Thoracic aorta (tissue), 2 donors: ENCODE measurements at places on chromosomes 3 and 15. TPM values are rescaled to one million over a fixed set of nuclear protein-coding genes. Genes with fewer than 3 reads are reported as not detected.

GRCh38 chr3:60469481-60469880 lies 781.8 kb downstream of the FHIT start:
- no peak for DNase-seq

DNA sequence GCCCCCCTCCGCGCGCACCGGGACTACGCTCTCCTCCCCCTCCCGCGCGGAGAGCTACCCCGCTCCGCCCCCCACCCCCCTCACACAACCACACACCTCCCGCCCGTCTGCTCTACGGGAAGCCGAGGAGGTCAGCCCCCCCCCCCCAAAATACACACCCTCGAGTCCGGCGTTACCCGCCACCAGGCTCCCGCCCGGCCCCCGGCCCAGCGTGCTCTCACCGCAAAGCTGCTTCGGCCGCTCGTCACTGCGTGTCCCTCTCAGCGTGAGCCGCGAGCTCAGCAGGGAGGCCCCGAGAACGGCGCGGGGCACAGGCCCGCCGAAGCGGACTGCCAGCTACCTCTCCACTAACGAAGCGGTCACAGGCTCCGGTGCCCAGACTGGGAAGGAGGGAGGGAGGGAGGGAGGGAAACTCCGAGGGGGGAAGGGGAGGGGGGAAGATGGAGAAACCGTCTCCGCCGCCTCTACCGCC lies 252 bp downstream of the SIN3A start:
- no peak for DNase-seq

GRCh38 chr3:187798126-187798525 lies 52.9 kb upstream of the BCL6 start:
- no peak for DNase-seq

- DNase-seq = no peak
Measured at GRCh38 chr3:98890181-98890835, 11.2 kb downstream of the DCBLD2 start.

DNA sequence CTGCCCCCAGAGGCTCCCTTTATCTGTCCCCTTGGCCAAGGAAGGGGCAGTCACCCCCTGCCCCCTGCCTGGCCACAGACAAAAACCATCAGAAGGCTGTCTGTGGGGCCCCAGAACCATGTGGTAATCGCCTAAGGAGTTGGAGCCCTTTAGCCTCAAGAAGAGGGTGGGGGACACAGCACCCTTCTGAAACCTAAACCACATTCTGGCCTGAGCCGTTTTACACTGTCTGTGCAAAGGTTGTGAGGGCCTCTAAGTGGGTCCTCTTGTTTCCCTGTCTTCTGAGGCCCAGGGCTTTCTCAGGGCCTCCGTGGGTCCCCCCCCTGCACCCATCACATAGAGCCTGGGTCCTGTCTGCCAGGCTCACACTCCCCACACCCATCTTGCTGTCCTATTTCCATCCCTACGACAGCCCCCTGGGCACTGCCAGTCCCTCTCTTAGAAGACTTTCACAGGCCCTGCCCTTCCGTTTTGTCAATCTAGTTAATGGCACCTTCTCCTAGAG lies 17.9 kb upstream of the RPUSD3 start:
- no peak for DNase-seq

GRCh38 chr3:84601303-84601702 lies 357.5 kb upstream of the CADM2 start:
- DNase-seq = no peak

GRCh38 chr15:27179789-27180188 lies 208.8 kb downstream of the GABRG3 start:
- DNase-seq = no peak

The ACKR4 gene
- 13.5 TPM for total RNA-seq

- DNase-seq = no peak
Measured at GRCh38 chr3:114456742-114457141, 162.9 kb downstream of the TIGIT start.

DNA sequence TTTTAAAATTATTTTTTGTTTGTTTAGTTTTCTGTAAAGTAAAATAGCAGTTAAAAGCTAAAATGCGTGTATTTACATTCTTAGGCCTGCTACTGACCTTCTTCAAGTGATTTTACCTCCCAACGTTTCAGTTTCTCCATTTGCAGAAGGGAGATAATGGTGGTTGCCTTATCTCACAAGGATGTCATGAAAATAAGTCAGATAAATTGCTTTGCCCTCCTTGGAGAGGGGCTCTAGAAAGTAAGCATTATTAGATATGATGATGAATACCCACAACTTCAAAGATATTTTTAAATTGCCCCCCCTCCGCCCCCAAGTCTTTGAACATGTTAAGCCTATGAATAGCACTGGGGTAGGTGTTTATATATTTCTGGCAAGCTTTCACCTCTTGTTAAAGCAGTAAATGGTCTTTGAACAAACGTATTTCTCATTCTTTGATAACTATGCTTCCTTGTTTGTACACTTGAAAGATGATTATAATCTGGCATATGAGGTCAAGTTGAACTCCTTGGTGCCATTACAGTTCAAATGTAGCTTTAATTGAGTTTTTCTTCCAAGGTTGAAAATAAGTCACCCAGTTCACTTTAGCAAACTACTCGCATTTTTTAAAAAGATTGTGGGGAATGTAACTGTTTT lies 6.4 kb downstream of the TERC start:
- no peak for DNase-seq

DNA sequence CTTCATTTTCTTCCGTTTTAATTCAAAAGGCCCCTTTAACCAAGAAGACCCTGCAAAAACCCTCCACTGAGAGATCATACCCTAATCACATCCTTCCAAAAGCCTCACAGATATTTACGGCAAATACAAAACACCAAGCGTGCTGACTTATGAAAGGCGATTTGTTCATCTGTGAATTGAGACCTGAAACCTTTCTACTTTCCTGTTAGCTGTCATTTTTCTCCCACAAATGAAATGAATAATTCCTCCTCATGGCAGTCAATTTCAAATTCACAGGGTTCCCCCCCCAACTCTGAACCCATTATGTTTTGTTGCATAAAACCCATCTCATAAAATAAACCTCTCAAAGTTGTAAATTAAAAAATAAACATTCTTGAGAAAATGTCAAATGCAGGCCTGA lies 149.6 kb downstream of the PDZRN3 start:
- DNase-seq = no peak

The IRAK2 gene
- 5.7 TPM for total RNA-seq

GRCh38 chr15:51038162-51038973 lies 56.3 kb downstream of the TNFAIP8L3 start:
- DNase-seq = no peak

DNA sequence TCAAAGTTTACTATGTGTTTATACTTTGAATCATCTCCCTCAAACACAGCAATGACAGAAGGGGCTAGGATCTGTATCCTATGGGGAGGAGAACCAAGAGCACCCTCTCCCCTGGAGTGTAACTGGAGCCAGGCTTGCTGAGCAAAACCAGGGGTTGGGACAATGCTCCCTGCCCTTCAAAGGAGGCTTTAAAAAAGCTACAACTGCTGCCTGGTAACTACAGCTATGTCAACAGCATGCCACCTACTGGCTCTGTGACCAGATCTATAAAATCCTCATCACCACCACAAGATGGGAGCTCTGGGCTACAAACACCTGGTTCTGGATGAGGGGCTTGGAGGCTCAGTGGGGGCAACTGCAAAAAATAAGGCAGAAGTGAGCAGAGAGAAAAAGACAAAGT lies 61.9 kb downstream of the ANO10 start:
- no peak for DNase-seq

DNA sequence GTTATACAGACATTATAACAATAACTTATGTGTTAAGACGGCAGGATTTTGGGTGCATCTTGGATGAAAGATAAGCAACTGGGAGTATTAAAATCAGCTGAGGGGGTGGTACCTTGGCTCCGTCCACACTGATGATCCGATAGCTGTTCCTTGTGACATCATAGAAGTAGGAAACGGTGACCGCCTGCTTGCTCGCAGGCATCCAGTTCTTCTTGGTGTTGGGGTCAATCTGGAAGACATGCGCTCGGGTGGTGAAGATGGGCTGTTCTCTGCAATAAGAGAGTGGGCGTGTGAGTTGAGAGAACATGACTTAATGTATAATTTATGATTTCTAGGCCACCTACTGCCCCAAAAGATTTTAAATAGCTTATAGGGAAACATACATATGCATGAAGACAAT lies 59.9 kb downstream of the HOMER2 start:
- no peak for DNase-seq

GRCh38 chr3:127552038-127552437 lies 38.5 kb downstream of the TPRA1 start:
- DNase-seq = no peak

The PLSCR2 gene
- total RNA-seq = not detected

The GRK7 gene
- not detected for total RNA-seq

- no peak for DNase-seq
Measured at GRCh38 chr3:171472552-171472951, 12.3 kb upstream of the TNIK start.

The HHLA2 gene
- total RNA-seq = not detected

The GOLGA8M gene
- total RNA-seq = not detected

The C3orf70 gene
- 22.7 TPM for total RNA-seq

DNA sequence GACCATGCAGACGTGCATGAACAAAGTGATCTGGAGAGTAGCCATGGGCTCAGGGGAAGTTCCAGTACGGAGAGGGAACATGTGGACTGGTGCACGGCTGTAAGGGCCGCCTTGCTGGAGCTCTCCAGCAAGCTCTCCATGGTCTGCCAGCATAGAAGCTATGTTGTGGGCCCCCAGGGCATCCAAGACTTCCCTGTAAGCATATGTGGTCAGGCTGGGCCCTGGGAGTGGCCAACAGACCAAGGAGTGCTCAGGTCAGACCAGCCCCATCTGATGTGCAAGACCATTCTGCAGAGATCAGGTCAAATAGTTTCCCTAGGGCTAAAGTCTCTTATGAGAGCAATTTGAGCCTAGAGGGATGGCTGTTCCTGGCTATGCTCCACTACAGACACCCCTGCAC lies 110.1 kb upstream of the DAZL start:
- DNase-seq = no peak

DNA sequence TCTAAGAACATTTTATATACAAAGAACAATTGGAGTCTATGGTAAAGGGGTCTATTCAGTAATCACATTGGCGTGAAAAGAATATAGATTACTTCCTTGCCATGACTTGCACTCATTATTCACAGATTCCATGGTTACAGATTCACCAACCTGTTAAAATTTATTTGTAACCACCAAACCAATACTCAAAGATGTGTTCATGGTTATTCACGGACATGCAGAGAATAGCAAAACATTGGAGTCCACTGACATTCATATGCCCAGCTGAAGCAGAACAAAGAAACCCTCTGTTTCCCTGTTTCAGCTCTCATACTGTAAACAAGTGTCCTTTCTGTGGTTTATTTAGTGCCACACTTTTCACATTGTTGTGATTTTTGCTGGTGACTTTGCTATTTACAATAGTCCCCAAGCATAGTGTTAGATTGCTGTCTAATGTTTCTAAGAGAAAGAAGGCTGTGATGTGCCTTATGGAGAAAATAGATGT lies 185.8 kb upstream of the TTC14 start:
- DNase-seq = no peak

GRCh38 chr15:31932576-31932975 lies 97.7 kb upstream of the CHRNA7 start:
- no peak for DNase-seq

DNA sequence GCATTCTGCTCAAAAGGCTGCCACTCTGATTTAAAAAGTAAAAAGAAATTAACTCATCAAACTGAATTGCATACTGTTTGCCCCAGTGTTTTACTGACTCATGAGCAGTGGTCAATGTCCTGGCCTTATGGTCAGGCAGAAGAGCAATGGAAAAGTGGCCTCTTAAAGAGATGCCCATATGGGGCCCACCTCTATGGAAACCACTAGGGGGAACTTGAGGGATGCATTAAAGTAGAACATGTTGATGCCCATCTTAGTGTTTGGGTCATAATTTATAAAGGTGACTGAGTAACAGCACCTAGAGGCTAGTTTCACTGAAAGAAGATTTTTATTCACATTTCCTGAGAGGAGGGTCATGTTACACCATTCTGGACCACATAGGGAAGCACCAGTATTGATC lies 66.5 kb upstream of the RNU6-1 start:
- DNase-seq = no peak

DNA sequence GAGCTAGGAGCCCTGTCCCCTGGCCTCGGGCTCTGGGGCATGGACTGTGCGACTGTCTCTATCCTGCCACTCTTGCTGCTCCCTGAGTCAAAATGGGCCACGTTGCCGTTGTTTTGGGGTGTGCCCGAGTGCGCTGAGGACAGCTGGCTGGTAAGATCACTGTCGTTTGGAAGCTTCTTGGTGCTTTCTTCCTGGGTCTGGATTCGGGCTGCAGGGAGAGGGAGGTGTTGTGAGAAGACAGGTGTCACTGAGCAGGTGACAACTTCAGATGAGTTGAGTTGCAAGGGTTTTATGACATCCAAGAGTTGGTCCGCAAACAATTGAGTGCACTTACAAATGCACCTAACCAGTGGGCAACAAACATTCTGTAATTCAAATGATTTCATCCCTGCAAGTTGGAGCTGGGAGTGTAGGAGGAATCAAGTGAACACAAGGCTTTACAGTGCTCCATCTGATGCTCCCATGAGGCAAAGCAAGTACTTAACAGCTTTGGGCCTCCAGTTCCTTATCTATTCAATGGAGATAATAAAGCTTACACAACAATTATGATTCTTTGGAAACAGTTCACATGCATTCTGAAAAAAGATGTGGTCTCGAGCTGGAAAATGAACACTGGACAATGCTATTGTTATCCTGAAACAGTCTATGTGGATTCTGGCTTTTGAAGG lies 11.0 kb upstream of the STARD5 start:
- DNase-seq = no peak

DNA sequence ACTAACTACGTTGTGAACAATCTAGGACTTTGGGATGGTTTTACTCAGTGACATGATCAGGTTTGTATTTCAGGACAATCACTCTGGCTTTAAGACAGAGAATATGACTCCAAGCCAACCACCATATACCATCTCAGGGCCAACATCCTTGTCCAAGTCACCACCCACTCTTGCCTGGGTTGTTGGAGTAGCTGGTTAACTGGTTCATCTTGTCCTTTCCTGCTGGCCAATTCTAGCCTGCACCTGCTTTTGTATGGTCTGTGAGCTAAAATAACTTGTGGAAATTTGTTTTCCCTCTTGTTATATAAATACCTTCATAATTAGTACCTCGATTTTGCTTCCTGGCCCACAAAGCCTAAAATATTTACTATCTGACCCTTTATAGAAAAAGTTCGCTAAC lies 306.8 kb upstream of the STT3B start:
- DNase-seq = no peak

GRCh38 chr3:29317659-29318173 lies 36.8 kb downstream of the RBMS3 start:
- no peak for DNase-seq

GRCh38 chr3:128971421-128972100 lies 22.3 kb downstream of the CFAP92 start:
- DNase-seq = no peak

The EIF4E3 gene
- total RNA-seq = 8.8 TPM
